ENCODE measurements at places on chromosomes 3 and 15.

- peak; percentile 50 for DNase-seq
Observed at GRCh38 chr3:124260206-124260915, 268.4 kb upstream of the ROPN1 start.

DNA sequence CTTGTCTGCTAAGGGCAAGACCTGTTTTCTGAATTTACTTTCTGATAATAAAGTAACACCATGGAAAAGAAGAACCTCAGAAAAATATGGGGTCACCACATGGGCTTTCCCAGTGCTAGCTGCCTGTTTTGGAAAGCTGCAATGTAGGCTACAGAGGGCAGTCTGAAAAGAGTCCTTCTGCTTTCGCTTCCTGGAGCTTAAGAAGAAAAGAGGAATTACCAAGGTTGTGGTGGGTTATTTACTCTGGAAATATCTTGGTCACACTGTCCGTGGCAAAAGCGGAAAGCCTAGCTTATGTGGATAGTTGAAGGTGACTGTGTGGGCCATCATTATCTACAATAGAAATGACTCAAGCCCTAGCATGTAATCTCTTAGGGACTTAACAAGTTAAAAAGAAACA is 31.7 kb upstream of the IP6K2 start:
- no peak for DNase-seq

GRCh38 chr3:61686228-61686648 is 124.9 kb downstream of the PTPRG start:
- DNase-seq, result no peak

DNA sequence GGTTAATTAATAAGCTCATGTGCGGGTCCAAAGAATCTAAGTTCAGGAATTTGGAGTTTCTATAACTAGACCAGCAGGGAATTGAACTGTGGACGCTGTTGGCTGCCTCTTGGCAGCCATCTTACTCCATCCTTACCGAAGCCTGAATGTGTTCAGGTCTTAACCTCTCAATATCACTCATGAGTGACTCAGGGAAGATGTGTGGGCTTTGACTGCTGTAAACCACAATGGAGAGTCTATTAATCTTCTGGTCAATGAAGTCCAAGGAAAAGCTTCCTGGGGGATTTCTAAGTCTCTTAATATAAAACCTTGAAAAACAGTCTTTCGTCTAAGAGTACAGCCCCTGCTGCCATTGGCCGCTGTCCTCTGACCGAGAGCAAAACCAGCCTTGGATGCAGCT is 46.7 kb upstream of the OXTR start:
- no peak for DNase-seq

- no peak for DNase-seq
Observed at GRCh38 chr3:11002371-11002807, 9.8 kb downstream of the SLC6A1 start.

DNA sequence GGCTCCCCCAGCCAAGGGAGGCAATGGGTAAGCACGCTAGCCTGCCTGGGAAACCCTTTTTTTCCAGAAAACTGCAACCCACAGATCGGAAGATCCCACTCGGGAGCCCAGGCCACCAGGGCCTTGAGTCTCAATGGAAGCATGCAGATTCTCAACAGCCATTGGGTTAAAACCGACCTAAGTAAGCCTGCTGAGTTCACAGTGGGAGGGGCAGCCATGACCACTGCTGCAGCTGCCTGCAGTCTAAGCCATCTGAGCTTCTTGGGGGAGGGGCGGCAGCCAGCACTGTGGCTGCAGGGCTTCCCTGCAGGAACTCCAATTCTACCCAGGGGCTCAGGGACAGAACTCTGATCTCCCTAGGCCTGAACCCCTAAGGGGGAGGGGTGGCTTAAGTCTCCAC is 82.0 kb downstream of the DPPA2 start:
- no peak for DNase-seq

GRCh38 chr3:126252373-126252772 is 72.0 kb upstream of the ALDH1L1 start:
- no peak for DNase-seq

DNA sequence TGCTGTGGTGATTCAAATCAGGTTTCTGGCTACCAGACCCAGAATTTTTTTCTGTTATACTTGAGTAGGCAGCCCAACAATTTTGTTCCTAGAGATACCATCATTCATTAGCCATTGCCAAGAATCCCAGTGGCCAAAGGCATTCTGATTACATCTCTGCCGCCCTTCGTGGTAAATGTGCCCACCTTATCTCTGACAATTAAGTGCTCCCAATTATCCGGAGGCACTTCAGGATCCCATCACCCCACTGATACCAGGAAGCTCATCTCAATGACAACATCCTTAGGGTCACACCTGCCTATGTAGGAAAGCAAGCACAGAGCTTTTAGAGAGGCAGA is 43.2 kb upstream of the RPL35A start:
- DNase-seq, result no peak

DNA sequence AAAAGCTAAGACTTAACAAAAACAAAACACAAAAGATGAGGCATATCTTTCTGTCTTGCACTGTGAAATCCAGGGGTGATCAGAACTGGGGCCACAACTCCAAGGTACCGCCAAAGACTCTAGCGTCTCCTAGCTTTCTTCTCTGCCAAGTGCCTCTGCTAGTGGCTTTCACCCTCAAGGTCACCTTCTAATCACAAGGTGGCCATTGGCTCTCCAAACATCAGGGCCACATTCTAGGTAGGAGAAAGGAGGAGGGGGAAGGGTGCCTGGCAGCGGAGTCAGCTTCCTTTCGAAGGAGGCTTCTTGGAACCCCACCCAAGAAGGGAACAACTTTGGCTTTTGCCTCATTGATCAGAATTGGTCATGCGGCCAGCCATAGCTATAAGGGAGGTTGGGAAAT is 168.8 kb upstream of the SMAD3 start:
- DNase-seq, result no peak

DNA sequence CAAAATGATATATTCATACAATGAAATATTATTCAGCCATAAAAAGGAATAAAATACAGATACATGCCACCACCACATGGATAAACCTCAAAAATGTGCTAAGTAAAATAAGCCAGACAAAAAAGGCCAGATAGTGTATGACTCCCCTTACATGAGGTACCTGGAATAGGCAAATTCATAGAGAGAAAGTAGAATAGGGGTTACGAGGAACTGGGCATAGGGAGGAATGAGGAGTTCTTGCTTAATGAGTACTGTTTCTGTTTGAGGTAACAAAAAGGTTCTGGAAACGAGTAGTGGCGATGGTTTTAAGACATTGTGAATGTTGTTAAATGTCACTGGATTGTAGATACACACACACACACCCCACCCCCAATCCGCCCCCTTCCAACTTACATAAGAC is 8.2 kb downstream of the RAF1 start:
- DNase-seq, result no peak

DNA sequence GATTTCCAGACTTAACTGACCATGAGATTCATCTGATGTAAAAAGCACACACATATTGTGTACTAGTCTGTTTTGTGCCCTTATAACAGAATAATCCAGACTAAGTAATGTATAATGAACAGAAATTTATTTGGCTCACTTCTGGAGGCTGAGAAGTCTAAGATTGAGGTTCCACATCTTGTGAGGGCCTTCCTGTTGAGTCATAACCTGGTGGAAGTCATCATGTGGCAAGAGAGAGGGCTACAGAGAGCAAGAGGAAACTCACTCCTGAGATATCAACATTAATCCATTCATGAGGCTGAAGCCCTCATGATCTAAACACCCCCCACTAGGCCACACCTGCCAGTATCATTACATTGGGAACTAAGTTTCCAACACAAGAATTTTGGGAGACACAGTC is 977.6 kb downstream of the MCTP2 start:
- DNase-seq, result no peak

DNA sequence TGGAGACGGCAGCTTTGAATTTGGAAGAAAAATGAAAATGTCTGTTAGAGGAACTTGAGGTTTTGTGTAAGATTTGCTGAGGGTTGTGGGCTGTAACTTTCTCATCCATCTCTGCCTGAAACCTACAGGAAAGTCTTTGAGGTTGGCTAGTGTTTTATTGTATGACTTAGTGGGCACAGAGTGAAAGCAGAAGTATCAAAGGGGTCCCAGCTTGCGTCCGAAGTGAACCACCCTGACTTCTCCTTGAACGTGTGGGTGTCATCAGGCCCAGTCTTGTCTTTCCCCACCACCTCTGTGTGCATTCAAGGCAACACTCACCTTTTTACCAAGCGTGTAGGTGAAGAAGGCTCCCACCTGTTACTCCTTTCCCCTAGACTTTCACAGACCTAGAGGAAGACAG is 682.1 kb upstream of the CFAP20DC start:
- DNase-seq, result no peak

DNA sequence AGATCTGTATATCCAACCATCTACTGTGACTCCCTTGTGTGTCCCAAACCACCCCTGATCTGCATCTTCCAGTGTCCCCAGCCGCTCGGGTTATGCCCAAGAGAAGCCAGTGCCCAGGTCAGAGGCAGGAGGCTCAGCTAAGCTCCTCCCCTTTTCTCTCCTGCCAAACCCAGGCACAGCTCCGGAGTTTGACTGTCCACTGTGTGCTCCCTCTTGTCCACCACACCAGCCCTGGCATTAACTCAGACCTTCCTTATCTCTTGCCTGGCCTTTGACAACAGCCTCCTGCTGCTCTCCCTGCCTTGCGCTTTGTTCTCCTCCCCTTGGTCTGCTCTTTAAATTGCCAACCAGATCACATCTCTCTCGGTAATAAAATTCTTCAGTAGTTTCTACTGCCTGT is 39.3 kb downstream of the DGKG start:
- no peak for DNase-seq

DNA sequence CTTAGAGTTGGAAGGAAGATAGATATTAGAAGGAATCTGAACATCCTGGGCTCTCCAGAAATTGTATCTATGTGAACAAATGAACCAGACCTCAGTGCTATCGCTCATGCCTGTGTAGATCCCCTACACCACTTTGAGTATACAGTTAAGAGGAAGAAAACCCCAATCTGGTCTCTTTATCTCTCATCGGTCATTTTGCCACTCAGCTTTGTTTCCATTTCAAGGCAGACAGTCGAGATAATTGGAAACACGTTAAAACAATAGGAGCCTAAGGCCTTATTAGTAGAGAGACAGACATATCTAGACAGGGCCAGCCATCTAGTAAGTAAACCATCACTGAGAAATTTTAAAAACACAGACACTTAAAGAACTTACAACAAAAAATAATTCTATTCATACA is 101.6 kb downstream of the MYLK start:
- no peak for DNase-seq

DNA sequence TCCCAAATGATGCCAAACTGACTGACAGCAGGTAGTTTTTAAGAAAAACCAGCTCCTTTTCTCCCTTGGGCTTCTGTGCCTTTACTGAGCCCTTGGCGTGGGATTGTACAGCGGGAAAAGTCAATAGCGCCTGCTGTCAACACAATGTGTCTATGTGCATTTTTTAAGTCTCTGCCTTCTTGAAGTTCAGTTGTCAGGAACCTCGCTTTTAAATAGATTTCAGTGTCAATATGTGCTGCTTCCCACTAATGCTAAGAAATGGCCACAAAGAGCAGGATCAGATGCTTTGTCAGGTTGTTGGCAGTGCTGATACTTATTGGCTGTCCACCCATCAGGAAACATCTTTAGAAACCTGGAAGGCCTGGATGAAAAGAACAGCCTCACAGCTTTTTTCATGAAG is 424.4 kb downstream of the C3orf38 start:
- DNase-seq, result no peak

- no peak for DNase-seq
Observed at GRCh38 chr15:101099183-101099582, 152.7 kb downstream of the CHSY1 start.

GRCh38 chr3:169769287-169770181 is at the start of gene ACTRT3:
Gene ACTRT3 (minus strand): TSS chr3:169769561. CDS start chr3:169769520, 41 bp downstream.
- no peak for DNase-seq

- DNase-seq, result no peak
Observed at GRCh38 chr3:136698361-136698760, 53.8 kb downstream of the STAG1 start.
